ENCODE measurements at places on chromosomes 2 and 18. TPM values are rescaled to one million over a fixed set of nuclear protein-coding genes. Genes with fewer than 3 reads are reported as not detected.

The SLC19A3 gene
- 5.7 TPM for polyA plus RNA-seq

The CDH2 gene
- polyA plus RNA-seq, result 69.8 TPM

The CCDC141 gene
- 0.35 TPM for polyA plus RNA-seq

GRCh38 chr2:44529448-44529847, 167.7 kb downstream of the CAMKMT start:
- DNase-seq, result no peak

DNA sequence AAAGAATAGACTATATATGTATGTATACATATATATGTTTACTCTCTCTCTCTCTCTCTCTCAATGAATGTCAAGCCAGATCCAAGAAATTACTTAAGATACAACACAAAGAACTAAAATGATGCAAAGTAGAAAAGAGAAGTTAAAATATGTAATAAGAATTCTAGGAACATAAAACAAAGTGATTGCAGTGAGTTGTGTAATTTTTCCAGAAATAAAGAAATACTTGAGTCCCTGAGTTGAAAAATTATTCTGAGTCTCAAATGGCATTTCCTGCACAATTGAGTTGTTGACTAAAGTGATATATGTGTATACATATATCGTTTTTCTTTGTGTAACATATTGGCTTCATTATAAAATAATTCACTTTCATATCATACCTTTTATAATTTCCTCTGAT, 262.4 kb downstream of the INSIG2 start:
- no peak for DNase-seq

GRCh38 chr18:32301976-32302743, 112.3 kb downstream of the MEP1B start:
- DNase-seq, result no peak

DNA sequence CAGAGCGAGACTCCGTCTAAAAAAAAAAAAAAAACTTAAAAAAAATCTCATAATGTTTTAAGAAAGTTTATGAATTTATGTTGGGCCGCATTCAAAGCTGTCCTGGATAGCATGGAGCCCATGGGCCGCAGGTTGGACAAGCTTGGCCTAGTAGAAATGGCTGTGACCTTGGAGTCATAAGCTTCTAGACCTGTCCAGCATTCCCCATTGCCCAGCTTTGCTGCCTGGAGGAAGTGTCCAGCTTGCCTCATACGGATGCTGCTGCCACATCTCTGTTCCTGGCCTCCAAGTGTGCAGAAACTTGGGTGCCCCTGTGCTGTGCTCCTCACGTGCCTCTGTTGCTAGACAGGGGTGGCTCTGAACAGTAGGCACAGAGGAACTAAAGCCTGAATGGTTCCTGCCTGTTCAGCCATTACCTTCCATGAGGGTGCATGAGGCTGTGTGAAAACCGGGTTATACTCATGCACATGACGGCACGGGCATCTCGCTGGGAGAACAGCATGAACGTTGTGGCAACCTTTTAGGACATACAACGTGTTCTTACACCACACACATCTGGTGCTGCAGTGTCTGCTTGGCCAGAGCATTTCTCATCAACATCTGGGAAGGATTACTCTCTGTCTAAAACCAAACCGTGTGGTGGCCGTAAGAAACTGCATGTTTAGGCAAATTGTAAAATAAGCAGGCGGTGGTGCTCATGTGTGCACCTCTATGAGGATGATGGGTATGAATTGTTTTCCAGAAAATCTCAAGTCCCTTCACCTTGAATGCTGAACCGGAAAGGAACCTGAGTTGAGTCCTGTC, 38.2 kb downstream of the FHOD3 start:
- no peak for DNase-seq
